ENCODE measurements at places on chromosomes 3 and 15.

- no peak for DNase-seq
Measured at GRCh38 chr3:195255571-195256501, 15.1 kb downstream of the XXYLT1 start.

DNA sequence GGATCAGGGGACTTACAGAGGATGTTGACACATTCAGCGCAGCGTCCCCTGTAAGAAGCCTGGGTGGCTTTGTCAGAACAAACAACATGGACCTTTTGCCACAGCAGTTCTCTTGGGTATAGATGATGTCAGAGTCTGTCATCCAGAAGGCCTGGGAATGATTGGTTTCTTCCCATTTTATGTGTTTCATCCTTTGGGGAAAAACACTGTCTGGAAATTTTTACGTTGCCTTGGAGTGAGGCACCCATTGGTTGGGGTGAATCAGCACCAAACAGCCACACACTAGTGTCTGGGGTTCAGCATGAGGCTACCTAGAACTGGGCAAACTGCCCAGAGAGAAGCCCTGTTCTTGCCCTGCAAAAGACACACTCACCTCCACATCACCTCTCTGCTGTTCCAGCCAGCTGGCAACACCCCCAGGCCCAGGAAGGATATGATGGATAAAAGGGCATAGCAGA lies 123.0 kb downstream of the FAM43A start:
- DNase-seq, result peak; percentile 18

DNA sequence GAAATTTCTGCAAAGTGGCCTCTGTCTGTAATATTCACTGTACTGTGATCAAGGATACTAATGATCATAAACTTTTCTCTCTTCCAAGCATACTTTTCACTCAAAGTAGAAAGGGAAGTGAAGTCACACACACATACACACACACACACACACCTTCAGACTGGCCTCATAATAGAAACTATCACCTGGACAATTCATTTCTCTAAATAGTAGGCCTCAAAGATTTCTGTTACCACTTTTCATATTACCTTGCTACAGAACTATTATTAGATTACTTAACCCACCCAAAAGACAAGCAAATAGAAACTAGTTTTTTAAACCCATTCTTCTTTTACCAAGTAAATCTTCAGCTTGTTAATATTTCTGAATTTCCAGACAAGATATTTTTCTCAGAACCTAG lies 12.2 kb downstream of the CPB1 start:
- no peak for DNase-seq

DNA sequence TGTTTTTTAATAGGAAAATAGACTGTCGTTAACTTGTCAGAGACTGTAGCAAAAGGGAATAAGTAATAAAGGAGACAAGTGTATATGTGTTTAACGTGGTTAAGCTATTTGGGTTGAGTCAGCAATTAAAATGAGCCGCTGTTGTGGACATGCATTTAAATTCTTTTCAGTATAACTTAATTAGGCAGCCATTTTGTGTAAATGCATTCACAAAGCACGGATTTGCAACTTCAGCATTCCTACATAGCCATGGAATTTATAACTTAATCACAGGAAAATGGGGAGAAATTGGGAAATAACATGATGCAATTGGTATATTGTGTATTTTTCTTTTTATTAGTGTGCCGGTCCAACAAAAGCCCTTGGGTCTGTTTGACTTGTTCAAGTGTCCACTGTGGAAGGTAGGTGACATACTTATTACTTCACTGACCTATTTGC lies 27.9 kb downstream of the USP3 start:
- DNase-seq, result peak; percentile 65

DNA sequence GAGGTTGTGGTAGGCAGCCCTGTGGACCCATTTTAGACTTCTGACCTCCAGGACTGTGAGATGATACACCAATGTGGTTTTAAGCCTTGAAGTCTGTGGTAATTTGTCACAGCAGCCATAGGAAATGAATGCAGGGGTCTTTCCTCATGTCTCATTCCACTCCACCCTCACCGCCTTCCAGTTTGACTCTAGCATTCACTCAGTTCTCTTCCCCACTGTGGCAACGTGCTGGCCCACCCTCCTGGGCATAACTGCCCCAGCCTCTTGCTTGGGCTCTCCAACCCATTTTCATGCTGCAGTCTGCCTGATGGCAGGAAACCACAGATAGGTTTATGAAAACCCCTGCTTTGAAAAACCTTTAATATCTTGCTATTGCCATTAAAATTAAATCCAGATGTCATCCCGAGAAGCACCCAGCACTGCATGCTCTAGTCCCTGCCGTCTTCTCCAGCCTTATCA lies 7.3 kb upstream of the TRNT1 start:
- DNase-seq, result peak; percentile 17

GRCh38 chr3:122168044-122168443 lies 15.4 kb upstream of the CASR start:
- no peak for DNase-seq

DNA sequence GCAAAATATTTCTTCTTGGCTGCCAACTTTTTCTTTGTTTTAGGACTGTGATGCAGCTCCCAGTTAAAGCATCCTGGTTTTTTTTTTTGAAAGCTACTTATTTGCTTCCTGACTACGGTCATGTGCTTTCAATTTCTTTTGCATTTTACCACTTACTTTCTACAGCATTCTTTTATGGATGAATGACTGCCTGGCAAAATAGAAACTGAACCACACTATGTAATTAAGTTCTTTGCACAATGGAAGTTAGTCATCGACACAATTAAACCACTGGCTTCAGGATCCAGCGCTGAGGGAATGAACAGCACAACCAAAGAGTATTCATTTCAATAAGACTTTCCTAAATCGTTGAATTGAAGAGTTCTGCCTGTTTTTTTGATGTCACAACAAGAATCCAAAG lies 82.2 kb upstream of the EPHA3 start:
- DNase-seq, result peak; percentile 94

DNA sequence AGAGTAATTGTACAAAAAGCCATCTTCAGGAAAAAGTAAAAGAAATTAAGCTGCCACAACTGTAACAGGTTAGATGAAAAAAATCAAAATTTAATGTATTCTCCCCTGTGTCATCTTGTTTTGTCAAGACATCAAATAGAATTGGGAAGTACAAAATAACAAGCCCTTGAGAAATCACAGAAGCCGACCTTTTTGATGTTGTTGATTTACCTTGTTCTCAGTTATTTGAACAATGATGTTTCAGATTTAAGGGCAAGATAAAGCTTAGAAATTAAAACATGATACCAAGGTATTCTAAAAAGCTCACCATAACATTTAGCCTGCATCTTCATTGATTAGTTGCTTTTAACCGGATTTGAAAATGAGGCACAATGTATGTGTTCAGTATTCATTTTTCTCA lies 523.0 kb downstream of the FOXP1 start:
- DNase-seq, result no peak

GRCh38 chr15:90838139-90838538 lies 30.2 kb upstream of the FURIN start:
- DNase-seq, result no peak

- no peak for DNase-seq
Measured at GRCh38 chr3:111863942-111864694, 5.1 kb downstream of the PHLDB2 start.

DNA sequence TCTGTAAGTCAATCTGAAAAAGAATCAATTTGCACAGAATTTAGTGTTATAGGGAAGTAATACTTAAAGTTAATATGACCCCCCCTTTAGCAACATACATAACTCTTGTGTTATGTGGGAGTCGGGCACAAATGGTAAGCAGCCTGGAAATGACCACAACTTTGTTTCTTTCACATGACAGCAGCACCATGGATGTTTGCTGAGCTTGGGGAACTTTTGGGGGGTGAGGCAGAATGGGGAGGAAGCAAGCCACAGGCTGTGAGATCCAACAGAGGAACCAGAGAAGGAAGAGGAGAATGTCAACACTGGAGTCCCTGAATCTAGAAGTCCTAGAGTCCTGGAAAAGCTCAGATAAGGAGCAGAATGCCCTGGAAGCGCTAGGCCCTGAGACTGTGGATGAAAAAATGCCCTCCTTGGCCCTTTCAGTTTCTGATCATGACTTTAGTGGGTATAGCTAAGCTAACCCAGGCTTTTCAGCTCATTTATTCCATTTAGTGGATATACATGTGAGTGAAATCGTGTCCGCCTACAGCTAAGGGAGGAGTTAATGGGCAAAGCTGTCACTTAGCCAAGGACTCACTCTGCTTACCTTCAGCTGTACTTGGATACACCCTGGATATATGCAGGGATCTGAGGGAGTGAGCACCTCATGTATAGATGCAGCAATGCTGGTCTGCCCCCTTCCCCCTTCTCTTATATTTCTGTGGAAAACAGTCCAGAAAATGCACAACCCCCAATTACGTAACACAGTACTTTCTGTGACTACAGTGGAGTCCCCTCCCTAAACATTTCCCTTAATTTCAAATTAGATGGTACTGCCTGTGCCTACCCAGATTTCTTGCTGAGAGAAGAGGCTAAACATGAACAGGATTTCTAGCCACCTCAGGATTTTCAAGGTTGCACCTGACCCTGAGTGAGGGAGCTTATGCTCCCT lies 39.1 kb downstream of the CFAP91 start:
- no peak for DNase-seq

GRCh38 chr15:40045572-40046217 lies 6.7 kb upstream of the SRP14 start:
- no peak for DNase-seq

DNA sequence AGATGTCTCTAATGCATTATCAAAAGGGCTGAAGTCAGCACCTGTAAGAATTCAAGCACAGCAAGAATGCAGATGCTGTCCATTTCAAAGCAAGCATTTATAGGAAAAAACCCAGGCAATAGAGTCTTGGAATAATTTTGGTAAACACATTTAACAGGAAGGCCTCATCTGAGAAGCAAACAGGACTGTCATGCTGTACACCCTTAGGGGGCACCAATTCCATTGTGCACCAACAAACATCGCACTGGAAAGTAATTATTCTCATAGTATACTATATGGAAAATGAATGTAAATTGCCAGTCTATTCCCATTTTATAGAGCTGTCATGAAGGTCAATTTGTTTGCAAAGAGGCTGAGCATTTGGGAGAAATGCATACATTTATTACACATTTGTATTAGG lies 247.3 kb upstream of the SUCLG2 start:
- no peak for DNase-seq

DNA sequence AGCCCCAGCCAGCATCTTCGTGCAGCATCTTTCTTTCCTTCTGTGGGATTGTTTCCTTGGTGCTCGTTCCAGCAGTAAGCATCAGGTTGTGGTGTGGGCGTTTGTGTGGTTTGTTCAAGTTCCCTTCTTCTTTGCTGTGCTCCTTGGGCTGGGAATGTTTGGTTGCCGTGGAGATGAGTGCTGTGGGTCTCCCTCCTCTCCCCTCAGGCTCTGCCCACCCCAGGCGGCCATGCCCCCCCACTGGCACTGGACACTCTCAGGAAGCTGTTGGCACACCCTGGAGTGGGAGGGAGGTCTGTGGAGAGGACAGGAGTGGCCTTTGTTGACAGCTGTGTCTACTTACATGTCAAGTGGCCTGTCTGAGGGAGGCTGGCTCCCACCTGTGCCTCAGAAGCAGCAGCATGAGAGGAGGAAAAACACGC lies 46.5 kb upstream of the SACM1L start:
- peak; percentile 69 for DNase-seq

- peak; percentile 95 for DNase-seq
Measured at GRCh38 chr15:67183443-67184169, 70.9 kb downstream of the AAGAB start.

GRCh38 chr3:61438253-61439121 lies 122.9 kb upstream of the PTPRG start:
- DNase-seq, result no peak

All from AG10803 (cell line).